ENCODE measurements at places on chromosomes 2 and 18.

GRCh38 chr2:105307550-105307949 is 22.0 kb downstream of the TGFBRAP1 start:
- no peak for DNase-seq

DNA sequence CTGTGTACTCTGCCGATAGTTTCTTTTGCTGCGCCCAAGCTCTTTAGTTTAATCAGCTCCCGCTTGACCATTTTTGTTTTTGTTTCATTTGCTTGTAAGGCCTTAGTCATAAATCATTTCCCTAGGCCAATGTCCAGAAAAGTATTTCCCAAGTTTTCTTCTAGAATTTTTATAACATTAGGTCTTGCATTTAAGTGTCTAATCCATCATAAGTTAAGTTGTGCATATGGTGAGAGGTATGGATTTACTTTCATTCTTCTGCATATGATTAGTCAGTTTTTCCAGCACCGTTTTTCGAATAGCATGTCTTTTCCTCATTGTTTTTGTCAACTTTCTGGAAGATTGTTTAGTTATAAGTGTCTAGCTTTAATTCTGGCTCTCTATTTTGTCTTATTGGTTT is 484.8 kb upstream of the CNTNAP5 start:
- no peak for DNase-seq

GRCh38 chr18:2854875-2855274 is 8.1 kb downstream of the EMILIN2 start:
- no peak for DNase-seq

DNA sequence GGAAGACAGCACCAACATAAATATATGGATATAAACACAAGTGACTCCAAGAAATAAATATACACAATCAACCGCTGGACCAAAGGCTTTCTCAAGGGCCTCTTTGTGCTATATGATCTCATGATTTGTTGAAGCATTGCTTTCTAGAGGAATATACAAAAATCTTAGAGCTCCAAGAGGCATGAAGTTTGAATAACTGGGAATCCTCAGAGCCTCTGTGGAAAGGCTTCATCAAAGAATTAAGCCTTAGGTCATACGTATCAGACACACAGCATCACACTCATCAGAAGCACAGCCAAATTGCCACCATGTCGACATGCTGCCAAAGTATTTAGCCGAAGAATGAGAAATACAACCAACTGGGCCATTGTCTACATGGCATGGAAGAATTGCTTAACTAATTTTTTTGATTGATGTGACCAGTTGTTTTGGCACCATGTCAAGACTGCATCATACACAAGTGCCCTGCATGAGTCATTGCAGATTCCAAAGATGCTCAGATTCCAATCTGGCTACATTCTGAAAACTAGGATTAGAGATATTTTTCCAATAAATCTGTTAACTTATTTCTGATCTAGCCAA is 860.6 kb upstream of the ZEB2 start:
- DNase-seq, result no peak

DNA sequence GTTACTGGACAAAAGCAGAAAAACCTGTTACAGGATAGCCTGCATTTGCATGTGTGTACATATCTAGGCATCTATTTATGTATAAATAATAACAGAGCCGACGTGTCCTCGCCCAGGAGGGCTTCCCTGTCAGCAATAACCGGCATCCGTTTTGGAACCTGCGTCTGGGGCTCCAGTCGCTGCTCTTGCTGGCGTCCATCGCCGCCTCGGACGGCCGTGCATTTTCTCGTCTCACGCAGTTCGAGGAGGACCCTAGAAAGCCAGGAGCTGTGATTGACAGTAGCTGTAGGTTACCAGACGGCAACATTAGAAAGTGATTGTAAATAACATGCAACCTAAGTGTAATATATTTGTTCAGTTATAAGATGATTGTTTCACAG is 132.6 kb downstream of the NFATC1 start:
- DNase-seq, result no peak

DNA sequence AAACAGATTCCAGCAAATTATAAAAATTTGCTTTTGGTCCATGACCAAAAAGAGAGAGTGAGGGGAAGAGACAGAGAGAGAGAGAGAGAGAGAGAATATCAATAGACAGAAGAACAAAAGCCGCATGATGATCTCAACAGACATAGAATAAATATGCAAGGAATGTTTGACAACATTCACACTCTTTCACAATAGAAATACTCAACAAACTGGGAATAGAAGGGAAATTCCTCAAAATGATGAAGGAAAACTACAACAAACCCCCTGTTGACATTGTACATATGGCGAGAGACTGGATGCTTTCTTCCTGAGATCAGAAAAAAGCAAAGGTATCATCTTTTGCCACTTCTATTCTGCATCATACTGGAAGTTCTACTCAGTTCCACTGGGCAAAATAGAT is 309.7 kb downstream of the RAD51AP2 start:
- DNase-seq, result no peak

- DNase-seq, result no peak
Observed at GRCh38 chr2:82084679-82085392, 1780.3 kb upstream of the LRRTM1 start.

GRCh38 chr2:74100254-74101216 is 47.2 kb downstream of the BOLA3 start:
- DNase-seq, result no peak

DNA sequence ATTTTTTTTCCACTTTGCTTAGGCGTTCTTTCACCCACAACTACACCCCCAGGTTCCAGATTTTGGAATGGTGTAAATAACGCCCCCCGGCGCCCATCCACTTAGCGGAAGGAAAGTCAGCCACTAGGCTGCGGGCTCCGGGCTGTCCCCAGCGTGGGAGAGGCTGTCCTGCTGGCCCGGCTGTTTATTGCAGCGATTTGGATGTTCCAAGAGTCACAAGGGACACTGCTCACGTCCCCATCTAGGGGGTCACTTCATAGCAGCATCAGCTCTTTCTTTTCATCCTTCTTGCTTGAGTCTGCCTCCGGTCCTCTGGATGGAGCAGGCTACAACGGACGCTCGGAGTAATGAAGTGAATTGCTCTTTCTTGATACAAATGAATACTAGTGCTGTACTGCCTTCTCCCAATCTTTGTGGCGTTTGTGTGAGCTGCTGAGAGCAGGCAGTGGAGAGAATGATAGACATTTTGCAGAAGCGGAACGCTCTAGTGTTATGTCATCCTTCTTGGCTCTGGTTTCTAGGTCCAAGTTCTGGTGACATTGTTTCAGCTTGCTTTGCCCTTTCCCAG is 50.7 kb upstream of the PAIP2B start:
- DNase-seq, result peak; percentile 52

DNA sequence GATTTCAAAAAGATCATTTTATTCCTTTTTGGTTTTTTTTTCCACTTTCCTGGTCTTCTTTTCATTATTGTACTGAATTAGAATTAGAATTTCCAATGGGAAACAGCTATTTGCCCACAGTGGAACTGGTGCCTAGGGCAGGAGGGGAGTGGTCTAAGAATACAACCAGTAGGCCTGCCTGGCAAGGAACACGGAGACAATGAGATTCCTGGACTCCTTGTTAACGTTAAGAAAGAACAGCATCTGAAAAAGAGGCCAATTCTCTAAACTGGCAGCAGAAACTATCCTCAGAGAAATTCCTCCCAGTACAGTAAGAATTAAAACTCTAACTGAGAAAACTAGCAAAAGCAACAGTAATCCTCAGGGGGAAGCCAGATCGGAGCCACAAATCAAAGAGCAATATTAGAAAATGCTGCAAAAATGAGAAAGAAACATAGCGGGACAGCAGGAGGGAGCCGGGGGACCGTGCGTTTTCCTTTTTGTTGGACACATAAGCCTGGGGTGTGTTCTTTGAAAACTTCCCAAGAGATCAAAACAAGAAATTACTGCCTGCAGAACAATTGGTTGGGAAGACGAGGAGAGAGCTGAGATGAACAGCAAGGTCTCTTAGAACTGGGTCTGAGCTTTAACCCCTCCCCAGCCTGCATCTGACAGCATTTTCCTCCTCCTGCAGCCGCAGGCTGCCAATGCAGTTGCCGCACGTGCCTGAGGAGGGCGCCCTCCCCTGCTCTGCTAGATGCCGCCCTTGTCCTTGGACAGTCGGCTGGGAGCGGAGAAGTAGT is 776.0 kb downstream of the TSN start:
- DNase-seq, result no peak

DNA sequence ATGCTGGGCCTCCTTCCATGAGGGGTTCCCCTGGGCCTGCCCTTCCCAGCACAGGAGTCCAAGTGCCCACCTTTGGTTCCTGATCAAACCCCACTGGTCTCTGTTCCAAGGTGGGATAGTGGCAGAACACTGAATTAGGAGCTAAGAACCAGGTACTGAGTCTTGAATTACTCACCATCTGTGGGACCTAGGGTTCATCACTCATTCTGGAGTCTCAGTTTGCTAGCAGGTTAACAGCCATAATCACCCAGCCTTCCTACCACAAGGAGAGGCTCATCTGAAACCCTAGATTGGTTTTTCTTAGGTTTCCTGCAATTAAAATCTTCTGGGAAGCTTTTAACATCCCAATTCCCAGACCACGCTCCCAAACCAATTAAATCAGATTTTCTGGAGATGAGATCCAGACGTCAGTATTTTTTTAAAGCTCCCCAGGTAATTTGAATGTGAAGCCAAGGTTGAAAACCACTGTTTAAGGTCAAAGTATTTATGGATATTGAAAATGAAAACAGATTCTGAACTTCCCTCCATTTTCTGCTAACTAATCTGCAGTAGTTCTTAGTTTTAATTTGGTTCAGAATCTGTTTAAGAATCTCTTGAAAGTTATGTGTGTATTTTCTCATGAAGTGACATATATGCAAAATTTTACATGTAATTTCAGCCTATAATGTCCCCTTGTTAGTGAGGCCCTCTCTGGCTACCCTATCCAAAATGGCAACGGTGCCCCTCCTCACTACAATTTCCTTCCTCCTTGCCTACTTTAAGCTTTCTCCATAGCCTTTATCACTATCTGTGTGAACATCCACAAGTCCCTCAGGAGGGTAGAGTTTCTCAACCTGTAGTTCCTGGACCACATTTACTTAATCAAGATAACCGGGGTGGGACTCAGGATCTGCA is 166.5 kb upstream of the CXCR4 start:
- no peak for DNase-seq

DNA sequence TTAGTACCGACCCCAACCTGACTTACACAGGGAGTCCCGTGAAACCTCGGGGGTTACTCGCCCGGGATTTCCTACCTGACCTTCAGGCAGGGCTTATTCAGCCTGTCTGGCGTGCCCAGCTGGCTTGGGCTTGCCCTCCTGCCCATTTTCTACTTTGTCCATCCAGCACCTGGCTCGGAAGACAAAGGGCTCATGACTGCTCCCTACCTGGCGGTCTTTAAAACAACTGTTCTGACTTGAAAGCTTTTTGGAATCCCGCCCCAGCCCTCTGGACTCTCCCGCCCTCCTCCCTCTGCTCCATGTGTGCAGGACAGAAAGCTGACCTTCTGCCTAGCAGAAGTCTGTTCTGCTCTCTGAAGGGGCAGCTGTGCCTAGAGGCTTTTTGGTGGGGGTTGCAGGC is 43.1 kb downstream of the ACKR3 start:
- no peak for DNase-seq

- DNase-seq, result peak; percentile 39
Observed at GRCh38 chr2:74862020-74862964, 28.4 kb downstream of the HK2 start.

GRCh38 chr2:119550346-119550745 is 6.1 kb downstream of the CFAP221 start:
- DNase-seq, result no peak
